ENCODE measurements at places on chromosomes 1 and 21. TPM values are rescaled to one million over a fixed set of nuclear protein-coding genes. Genes with fewer than 3 reads are reported as not detected.

DNA sequence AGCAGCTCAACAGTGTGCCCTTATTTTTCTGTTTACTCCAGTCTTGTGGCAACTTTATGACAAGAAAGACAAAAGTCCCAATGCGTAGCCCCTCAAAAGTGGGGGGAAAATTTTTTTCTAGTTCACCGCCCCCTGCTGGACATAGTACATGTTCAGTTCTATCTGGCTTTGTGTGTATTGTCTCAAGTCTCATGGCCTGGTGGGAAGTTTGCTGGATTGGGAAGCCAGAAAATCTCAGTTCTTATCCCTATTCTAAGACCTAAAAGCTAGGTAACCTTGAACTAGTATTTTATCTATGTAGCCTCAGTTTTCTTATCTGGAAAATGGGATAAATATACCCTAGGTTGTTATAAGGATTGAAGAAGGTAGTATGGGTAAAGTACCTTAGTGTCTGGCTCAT is 55.8 kb upstream of the LDLRAP1 start:
- no peak for DNase-seq

- DNase-seq: no peak
Measured at GRCh38 chr1:246622035-246622652, 55.9 kb downstream of the CNST start.

GRCh38 chr1:94501935-94502334 is 39.6 kb downstream of the F3 start:
- no peak for DNase-seq

CRNN gene
- not detected for polyA plus RNA-seq

C1orf141 gene
- polyA plus RNA-seq: not detected

C8B gene
- polyA plus RNA-seq: not detected

DNA sequence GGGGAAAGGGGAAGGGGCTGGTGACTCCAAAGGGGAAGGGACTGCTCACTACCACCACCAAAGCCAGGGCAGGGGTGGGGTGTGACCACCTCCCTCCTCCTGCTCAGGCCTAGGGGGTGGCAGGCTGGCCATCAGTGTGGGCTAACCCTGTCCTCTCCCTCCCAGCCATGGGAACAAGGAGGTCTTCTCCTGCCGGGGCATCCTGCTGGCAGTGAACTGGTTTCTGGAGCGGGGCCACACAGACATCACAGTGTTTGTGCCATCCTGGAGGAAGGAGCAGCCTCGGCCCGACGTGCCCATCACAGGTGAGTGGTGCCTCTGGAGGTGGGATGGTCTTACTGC is 5.7 kb downstream of the ZC3H12A start:
- DNase-seq: no peak

DNA sequence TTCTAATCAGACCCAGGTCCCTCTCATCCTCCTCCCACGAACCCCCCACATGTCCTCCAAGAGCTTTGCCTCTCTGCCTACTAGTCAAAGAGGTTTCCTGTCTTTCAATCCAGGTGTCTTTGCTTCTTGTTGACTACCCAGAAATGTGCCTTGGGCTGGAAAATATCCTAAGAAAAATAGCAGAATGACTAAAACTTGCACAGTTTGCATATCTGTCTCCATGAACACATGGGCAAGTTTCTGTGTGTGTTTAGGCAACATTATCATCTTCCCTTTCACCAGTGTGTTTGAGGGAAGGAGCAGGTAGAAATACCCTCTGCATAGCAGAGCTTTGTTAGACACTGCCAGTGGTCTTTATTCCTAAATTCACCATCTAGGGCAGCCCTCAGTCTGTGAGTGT is 1.5 kb downstream of the C1orf116 start:
- DNase-seq: no peak

DNA sequence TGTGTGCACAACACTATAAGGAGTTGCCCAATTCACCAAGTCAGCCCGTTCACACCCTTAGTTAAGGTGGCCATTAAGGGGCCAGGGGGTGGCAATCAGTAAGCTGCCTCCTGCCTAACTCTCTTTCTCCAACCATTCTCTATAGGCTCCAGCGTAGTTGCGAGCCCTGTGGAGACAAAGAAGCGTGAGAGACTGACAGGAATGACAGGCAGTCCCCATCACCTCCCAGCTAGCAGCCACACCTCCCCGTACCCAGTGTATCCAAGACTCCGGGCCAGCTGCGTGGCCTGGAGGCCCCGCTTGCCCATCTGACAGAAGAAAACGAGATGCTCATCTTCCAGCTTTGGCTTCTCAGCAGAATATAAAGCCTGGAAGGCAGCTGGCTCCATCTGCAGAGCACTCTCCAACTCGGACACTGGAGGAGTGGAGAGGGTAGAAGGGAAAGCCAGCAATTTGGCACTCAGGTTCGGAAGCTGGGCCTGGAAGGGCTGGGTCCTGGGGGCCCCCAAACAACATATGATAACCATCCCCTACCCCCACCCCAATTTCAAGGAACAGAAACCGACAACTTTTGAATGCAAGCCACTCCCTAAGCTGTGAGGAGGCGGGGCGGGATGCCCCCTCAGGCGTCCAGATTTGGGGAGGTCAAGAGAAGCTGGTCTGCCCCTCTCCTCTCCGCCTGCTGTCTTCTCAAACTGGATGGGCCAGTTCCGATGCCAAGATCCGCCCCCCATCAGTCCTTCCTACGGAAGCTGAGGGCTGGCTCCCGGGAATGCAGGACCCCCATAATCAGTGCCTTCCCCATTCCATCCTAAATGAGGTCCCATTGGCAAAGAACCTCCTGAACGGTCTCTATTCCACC is 872 bp downstream of the TSTD1 start:
- no peak for DNase-seq

- no peak for DNase-seq
Measured at GRCh38 chr1:107264007-107264406, 123.2 kb downstream of the NTNG1 start.

- DNase-seq: no peak
Measured at GRCh38 chr1:22443332-22443731, 8.3 kb upstream of the ZBTB40 start.

- no peak for DNase-seq
Measured at GRCh38 chr1:24932284-24932683, 2.2 kb upstream of the RUNX3 start.

DCST1 gene
- 0.25 TPM for polyA plus RNA-seq

All from muscle of arm (tissue), 14 donors.